ENCODE measurements at places on chromosomes 4 and X.

- no peak for DNase-seq
These were observed 3.4 kb downstream of the PF4V1 start for GRCh38 chr4:73856518-73856917.

GRCh38 chr4:156778606-156779005 is 193.0 kb downstream of the PDGFC start:
- DNase-seq: no peak

DNA sequence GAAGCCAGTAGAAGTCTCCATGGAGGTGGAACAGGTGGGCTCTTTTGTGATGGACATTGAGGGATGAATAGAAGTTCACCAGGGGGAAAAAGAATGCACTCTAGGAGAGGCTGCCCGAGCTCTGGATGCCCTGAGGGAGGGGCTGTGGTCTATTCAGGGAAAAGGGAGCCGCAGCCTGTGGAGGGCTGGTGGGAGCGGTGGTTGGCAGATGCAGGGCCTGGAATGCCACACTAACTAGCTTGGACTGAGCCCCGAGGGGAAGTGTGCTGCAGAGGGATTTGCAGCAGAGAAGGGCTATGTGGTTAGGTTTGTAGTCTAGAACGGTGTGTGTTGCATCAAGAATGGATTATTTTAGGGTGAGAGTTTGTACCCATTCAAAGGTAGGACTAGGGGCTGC is 29.5 kb upstream of the PSAPL1 start:
- DNase-seq: no peak

- no peak for DNase-seq
These were observed 558.9 kb upstream of the TENM3 start for GRCh38 chr4:181684310-181684709.

GRCh38 chr4:138945401-138945800 is 70.2 kb upstream of the NOCT start:
- DNase-seq: no peak

DNA sequence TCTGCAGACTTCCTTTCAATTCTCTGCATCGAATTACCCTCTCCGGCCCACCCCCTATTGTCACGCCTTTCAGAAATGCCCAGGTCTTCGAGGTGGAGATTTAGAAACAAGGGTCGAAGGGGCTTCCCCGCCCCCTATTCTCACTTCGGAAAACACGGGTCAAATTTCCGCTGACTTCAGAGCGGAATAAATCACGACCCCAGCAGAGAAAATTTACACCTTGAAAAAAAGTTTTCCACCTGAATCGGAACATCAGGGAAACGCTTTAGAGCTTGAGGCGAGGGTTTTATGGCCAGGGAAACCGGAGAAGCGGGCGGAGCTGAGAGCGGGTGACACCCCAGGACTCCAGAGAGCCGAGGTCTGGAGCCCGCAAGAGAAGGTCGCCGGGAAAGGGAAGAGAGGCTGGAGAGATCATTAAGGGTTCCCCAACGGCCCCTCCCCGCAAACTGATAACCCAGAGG is 1.6 kb downstream of the SHISA3 start:
- DNase-seq: no peak

DNA sequence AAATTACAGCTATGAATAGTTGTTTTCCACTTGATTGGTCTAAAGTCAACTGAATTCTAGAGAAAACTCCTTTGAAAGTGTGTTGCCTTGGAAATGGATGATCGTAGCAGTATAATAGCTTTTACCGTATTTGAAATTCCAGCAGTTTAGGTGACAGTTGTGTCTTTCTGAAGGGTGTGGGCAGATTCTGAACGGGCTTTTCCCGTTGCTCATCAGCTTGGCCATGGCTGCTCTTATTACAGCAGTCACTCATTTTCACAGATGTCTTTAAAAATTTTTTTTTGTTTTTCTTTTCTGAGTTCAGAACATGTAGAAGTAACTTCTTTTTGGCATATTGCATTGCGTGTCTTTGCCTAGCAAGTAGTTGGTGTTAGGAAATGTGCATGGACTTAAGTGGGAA is 69.6 kb upstream of the SLC4A4 start:
- DNase-seq: no peak

- peak; percentile 5 for DNase-seq
These were observed 1.0 kb downstream of the FAT4 start for GRCh38 chr4:125315576-125316400.

GRCh38 chrX:104172788-104173187 is 6.5 kb downstream of the FAM199X start:
- DNase-seq: no peak

Measured in NCI-H1694 (cell line).